Stimulated activated CD4-positive, alpha-beta T cell treated with anti-CD3 and anti-CD28 coated beads, Interleukin-1b, Interleukin-23, amount 100 ng/mL, for 24 hours (primary cell): ENCODE measurements at places on chromosomes 2 and 18.
A peak's percentile ranks its signal among the peaks of the same experiment; 100 is the strongest.

DNA sequence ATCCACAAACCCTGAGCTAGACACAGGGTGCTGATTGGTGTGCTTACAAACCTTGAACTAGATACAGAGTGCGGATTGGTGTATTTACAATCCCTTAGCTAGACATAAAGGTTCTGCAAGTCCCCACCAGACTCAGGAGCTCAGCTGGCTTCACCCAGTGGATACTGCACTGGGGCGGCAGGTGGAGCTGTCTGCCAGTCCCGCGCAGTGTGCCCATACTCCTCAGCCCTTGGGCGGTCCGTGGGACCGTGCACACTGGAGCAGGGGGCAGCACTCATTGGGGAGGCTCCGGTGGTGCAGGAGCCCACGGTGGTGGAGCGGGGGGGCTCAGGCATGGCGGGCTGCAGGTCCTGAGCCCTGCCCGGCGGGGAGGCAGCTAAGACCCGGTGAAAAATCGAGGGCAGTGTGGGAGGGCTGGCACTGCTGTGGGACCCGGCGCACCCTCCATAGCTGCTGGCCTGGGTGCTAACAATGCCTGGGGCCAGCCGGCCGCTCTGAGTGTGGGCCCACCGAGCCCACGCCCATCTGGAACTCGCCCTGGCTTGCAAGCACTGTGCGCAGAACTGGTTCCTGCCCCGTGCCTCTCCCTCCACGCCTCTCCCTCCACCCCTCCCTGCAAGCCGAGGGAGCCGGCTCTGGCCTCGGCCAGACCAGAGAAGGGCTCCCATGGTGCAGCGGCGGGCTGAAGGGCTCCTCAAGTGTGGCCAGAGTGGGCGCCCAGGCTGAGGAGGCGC lies 75.6 kb downstream of the MOB4 start:
- DNase-seq = no peak

- DNase-seq = peak; percentile 31
Measured at GRCh38 chr2:231709636-231709980, 1.3 kb downstream of the PTMA start.

DNA sequence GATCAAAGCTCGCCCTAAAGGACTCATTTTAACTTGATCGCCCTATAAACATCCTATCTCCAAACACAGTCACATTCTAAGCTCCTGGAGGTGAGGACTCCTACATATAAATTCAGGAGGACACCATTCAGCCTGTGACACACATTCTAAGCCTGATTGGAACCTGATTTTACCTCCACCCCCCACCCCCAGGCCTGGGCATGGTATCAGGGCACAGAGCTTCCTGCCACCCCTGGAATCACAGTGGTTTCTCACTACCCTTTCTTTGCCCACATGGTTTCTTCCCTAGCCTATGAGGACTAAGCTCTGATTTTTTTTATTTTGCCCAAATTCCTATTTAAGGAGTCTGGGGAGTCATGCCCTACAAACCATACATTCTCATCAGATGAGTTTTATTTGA lies 428.1 kb upstream of the ID2 start:
- no peak for DNase-seq

DNA sequence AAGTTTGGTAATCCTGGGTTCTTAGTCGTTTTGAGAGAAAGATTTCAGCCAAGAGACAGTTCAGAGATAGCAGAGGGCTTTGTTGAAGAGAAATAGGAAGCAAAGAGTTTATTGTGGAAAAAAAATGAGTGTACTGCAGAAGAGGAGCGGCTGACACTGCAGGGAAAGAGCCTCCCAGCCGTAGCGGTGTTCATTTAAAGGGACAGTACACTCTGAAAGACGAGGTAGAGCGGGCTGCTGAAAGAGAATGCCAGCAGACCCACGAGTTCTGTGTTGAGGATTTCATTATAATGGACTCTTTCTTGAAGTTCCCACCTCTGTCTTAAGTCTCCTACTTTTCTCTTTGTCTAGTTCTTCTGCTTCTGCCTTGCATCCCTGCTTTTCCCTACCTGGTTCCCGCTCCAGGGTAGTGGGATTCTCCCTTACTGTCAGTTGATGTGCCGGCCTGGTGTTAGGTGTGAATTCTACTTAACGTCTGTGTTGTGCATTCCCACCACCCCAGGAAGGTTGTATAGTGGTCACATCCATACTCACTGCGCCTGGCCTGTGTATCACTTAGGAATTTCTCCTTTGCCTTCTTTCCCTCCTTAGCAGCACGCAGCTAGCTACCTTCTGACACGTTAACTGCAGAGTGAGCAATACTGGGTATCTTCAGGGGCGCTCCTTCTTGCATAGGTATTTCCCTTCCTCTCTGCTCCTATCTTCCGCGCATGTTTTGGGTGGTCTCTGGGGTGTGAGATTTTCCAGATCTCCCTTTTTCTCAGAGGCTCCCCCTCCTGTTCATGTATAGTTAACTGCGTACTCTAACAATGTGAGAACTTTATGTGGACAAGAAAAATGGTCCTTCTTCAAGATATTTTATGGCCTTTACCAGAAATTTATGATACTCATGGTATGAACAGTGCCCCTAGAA lies 164.5 kb downstream of the PTH2R start:
- no peak for DNase-seq

GRCh38 chr2:161406316-161406715 lies 9.8 kb upstream of the TBR1 start:
- DNase-seq = no peak

- DNase-seq = no peak
Measured at GRCh38 chr2:236168110-236169080, at the start of gene GBX2. Gene GBX2 (minus strand): TSS chr2:236168386. CDS start chr2:236167971, 415 bp downstream.

DNA sequence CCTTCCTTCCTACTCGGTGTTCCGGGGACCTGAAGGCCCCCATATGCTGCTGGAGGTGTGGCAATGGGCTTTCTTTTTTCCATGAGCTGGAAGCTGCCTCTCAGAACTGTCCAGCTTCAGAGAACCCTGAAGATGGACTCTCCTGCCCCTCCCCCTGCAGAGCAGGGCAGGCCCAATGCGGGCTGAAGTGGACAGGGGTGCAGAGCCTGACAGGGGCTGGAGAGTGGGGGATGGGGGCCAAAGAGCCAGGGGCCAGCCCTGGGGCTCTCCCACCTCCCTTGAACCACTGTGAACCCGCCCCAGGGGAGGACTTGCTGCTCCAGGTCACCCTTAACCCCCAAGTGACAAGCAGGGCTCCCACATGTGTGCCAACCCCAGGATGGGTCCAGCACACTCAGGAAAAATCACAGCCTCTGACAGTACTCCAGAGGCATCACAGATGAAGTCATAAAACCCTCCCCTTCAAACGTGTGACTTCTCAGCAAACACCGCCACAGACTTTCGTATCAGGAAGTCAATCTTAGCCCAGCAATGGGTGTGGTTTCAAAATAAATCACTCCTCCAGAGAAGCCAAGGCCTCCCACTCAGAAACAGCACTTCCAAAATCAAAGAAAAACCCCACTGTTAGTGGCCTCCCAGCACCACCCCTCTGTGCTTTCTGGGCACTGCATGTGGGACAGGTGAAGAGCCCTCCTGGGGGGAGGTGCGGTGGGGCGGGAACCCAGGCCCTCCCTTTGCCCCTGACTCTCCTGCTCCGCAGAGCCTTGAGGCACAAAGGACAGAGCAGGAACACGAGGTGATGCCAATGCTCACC lies 135.8 kb downstream of the HDAC4 start:
- DNase-seq = no peak

- DNase-seq = no peak
Measured at GRCh38 chr18:22013993-22014392, 155.4 kb upstream of the GATA6 start.

GRCh38 chr2:9797086-9797485 lies 46.2 kb upstream of the TAF1B start:
- no peak for DNase-seq

DNA sequence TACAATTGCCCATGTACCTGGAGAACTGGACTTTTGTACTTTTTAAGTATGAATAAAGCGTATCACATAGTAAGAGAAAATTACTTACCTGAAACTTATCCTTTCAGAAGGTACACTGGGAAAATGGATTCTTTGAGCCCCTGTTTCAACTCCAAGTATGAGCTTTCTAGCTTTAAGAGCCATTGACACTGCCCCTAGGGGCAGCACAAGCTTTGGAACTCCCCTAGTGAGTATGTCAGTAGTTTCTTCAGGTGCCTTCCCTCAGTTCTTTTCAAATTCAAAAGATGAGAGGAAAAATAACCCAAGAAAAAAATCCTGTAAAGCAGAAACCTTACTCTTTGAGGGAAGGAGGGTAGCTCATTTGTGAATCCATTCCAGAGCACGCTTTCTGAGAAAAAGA lies 124.1 kb downstream of the MEMO1 start:
- no peak for DNase-seq

GRCh38 chr2:26701596-26701995 lies 9.1 kb downstream of the KCNK3 start:
- no peak for DNase-seq

- no peak for DNase-seq
Measured at GRCh38 chr18:9648431-9649163, 34.2 kb upstream of the PPP4R1 start.

DNA sequence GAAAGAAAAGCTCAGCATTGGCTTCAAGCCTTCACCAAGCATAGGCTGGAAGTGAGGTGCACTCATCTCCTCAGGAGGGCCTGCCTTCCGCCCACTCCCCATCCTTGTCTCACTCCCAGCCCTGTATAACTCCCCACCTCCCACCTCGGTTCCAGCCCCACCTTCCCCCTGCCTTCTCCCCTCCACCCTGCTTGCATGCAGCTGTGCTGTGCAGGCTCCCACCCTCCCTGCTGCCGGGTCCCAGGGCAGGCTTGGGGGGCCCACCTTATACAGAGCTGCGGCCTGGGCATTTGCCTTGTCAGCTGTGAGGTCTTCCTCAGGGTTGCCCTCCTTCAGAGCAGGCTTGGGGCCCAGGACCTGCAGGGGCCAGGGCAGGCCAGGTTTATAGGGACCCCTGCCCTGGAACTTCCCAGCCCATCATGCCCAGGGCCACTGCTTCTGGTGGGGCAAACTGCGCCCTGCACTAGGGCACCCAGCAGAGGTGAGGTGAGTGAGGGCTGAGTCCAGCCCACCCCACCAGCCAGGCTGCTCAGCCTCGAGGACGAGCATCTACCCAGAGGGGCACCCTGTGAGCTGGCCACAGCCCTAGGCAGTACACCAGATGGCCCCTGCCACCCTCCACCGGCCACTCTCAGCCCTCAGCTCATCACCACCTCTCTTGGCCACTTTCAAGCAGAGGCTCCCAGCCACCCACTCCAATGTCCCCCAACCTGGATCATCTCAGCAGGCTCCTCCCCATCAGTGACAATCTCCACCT lies 11.6 kb downstream of the CAPG start:
- DNase-seq = no peak
